ENCODE measurements at places on chromosomes 3 and 15.

- DNase-seq, result no peak
Observed at GRCh38 chr3:183548262-183548769, 7.2 kb downstream of the KLHL6 start.

DNA sequence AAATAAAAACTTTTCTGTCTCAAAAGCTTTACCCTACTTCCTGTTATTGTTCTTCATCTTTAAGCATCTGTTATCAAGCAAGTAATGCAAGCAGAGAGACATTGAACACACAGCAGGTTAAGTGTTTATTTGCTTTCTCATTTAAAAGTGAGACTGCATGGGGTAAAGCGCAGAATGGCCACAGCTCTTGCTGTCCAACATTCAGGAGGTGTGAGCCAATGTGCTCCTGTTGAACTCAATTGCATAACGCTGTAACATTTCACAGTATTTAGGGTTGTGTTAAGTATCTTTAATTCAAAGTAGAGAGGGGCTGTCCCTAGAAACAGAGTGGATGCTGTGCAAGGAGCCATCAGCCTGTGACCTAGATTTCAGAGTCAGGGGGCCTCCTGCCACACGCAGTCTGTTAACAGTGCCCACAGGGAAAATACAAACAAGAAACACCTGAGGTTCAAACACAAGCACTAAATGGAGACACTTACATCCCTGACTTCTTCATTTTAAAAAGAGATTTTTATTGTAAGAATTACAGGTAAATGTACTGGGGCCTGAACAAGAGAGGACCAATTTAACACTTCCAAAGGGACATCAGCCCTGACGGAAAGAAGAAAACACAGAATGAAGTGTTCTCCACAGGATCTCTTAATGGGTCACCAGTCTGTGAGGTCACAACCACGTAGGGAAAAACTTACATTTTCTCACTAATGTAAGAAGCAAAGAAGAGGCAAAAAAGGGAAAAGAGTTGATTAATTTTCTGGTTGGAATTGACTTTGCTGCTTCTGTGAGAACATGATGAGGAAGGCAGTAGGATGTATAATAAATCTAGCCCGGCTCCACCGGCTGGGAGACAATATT lies 815.1 kb downstream of the VGLL3 start:
- DNase-seq, result no peak

GRCh38 chr3:40768536-40768935 lies 243.8 kb downstream of the ZNF621 start:
- DNase-seq, result no peak

DNA sequence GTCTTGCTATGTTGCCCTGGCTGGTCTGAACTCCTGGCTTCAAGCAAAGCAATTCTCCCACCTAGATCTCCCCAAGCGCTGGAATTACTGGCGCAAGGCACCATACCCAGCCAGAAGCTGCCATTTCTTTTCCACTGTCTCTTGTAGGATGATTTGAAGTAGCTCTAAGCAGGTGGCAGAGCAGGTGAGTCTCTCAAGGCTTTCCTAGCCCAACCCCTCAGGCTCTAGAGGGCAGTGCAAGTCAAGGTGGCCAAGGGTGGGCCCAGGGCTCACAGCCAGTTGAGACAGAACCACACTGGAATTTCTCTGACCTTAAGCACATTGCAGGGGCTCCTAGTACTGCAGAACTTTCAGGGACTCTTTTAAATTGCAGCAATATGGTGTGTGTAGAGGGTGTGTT lies 15.6 kb upstream of the DAG1 start:
- no peak for DNase-seq

DNA sequence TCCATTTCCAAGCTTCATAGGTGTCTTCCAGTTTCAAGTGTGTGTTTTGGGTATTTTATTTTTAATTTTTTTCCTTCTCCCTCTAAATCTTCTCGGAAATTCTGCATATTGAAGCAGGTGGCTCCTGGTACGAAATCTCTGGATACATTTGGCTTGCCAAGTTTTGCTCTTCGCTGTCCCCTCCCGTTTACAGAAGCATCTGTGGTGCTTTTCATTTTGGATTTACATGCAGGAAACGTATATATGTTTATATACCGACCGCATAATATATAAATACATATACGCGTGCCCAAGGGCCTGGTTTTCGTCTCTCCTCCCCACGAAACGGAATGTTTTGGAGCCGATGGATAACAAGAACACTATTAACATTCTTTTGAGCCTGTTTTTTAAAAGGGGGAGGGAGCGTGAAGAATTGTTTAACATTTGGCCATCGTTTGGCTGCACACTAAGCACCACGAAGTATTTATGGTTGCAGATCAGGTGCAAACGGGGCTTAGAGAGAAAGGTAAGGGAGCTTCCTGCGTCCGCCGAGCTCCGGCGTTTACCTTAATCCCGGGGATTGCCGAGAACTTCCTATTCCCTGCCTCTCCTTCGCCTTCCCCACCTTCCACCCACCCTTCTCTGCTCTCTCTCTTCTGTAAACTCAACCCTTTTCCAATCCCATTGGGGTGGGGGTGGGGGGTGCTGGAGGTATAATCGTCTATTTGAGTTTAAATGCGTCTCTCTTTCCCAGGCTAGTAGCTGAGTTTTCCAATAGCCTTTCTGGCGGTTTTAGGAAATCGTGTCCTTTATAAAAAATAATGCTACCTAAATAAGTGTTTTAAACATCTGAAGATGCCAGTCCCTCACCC lies 1.1 kb upstream of the NLGN1 start:
- DNase-seq, result no peak

GRCh38 chr3:43013743-43014155 lies 34.6 kb downstream of the GASK1A start:
- no peak for DNase-seq

DNA sequence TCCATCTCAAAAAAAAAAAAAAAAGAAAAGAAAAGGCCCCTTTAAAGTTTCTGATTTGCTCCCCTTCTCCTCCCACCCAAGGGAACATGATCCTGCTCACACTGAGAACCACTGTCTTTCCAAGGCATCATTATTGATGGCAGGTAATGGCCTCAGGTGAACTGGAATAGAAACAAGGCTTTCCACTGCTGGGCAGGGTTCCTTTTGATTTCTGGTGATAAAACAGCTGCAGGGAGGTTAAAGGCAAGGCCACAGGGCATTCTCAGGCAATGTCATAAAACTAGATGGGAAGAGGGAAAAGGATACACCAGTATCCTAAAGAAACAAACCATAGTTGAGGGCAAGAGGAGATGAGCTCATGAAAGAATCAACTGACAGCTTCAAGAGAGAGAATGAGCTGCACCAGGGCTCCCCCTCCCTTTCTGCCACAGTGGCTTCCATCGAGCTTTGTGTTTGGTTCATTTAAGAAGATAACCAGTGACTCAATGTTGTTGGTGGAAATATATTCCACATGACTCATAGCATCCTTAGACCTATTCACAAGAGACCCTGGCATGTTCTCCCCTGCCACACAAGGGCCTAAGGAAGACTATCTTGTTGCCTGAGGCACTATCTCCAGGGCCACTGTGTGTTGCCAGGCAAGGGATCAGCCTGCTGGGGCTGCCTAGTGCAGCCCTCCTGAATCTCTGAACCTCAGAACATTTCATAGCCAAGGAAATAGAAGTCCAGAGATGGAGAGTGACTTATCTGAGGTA lies 86.4 kb downstream of the WDR76 start:
- no peak for DNase-seq

DNA sequence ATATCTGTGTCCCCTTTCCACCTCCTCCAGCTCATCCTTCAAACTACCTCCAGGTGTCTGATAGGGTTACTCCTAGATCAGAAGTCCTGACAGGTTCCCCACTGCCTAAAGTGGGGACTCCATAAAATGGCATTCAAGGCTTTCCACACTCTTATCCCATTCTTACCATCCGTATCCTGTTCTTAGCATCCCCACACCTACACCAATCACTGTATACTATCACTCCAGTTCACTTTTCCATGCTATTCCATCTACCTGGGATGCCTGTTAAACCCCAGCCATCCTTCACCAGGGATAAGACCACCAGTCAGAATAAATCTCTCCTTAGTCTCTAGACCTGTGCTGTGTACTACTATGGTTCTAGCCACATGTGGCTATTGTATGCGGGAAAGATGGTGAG lies 19.1 kb downstream of the SSR3 start:
- no peak for DNase-seq

DNA sequence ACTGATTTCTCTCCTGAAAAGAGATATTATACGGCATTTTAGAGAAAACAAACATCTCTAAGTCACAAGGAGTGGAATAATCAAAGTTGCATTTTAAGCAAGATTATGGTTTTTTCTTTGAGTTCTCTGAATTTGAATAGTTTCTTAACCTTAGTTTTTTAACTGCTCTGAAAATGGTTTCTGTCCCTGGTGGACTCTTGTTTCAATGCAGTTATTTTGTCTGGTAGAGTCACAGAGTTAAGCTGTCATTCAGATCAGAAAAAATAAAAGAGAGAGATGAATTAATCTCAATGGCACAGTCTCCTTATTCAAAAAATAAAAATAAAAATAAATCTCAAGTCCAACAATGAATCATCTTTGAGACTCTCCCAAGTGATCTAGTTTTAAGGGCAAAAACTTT lies 19.0 kb downstream of the AGTR1 start:
- DNase-seq, result no peak

DNA sequence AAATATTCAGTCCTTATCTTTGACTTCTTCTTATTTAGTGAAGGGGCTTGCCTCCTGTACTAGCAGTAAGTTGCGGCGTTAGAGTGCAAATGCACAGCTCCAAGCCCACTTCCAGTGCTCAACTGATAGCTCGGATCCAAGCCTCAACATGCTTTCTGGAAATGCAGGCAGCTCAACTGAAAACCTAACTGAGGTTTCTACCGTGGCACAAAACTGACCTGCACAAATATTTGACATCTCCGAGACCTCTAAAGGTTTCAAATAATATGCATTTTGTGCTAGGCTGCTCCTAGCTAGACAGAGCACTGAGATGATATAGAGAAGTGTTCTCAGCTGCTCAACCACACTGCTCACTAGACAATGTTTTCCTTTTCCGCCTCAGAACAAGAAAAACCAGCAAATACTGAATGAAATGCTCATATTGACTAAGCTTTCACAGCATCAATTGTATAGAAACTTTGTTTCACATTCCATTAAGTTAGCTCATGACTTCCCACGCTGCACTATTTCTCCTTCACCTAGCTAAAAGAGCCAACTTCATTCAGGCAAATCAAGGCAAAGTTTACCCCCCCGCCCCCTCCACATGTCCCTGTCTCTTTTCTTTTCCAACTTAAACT lies 822 bp downstream of the ZNF385D start:
- DNase-seq, result no peak

DNA sequence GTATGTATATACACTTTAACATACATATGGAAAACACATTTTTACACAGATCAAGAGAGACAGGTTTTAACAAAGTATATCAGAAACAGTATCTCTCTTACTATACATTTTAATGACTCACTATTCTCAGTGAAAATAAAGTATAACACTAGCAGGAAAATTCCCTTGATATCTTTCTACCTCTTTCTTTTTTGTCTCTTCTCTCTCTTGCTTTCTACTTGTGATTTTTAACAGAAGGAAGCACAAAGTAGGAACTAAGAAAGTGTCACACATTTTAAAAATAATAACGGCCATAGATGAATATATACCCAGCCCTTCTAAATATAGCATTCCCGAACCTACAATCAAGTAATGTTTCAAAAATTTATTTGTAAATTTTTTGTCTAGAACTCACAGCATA lies 4.8 kb downstream of the DENND4A start:
- DNase-seq, result no peak

- DNase-seq, result no peak
Observed at GRCh38 chr3:133374708-133375402, 25.0 kb upstream of the BFSP2 start.

- no peak for DNase-seq
Observed at GRCh38 chr3:169999433-169999832, 32.8 kb downstream of the SEC62 start.

- DNase-seq, result no peak
Observed at GRCh38 chr3:5423523-5423922, 236.0 kb downstream of the EDEM1 start.

- DNase-seq, result no peak
Observed at GRCh38 chr3:134641671-134642300, 9.0 kb downstream of the KY start.

- DNase-seq, result no peak
Observed at GRCh38 chr3:71087143-71088018, 496.1 kb downstream of the FOXP1 start.

DNA sequence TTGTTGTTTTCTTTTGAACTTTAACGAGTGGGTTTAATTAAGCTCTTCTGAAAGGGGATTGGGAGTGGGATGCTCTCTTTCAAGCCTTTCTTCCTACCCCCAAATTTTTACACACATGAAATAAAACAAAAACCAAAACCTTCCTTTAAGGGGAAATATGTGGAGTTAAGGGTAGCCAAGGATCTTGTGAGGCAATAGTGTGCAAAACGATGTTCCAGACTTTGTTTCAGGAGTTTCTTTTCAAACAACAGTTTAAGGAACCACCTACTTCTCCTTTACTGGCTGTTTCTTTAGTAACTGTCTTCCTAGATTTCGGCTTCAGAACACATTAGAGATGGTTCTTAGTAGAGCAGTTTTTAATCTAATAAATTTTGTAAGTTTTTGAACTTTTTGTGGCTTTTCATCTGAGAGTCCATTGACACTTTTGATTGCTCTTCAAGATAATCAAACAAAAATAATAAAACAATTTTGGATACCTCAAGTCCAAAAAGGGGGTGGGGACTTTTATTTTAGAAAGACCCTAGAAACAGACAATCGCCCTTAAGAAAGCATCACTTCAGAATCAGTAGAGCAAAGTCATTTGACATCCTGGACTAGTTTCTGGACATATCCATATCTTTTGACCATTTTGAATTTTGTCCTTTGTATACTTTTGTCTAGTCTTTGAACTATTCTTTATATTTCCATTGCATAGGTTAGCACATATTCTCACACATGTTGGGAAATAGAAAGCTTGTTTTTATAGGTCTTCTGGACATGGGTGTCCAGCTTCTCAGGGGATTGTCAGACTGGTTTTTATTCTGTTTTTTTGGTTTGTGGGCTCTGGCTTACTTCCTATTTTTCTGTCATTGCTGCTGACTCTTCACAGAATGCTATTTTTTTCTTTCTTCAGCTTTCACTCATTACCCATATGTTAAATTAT lies 6.0 kb downstream of the DIPK2A start:
- DNase-seq, result no peak
